ENCODE measurements at places on chromosomes 16 and 17.

- no peak for DNase-seq
These were observed 23.4 kb downstream of the ITGAE start for GRCh38 chr17:3777366-3778120.

GRCh38 chr17:81408049-81408448 lies 12.8 kb downstream of the BAHCC1 start:
- no peak for DNase-seq

- DNase-seq, result no peak
These were observed 21.0 kb upstream of the MTMR4 start for GRCh38 chr17:58535431-58535830.

GRCh38 chr16:86681031-86681756 lies 102.8 kb downstream of the FOXL1 start:
- no peak for DNase-seq

- DNase-seq, result no peak
These were observed 13.9 kb downstream of the JPT2 start for GRCh38 chr16:1691956-1692355.

DNA sequence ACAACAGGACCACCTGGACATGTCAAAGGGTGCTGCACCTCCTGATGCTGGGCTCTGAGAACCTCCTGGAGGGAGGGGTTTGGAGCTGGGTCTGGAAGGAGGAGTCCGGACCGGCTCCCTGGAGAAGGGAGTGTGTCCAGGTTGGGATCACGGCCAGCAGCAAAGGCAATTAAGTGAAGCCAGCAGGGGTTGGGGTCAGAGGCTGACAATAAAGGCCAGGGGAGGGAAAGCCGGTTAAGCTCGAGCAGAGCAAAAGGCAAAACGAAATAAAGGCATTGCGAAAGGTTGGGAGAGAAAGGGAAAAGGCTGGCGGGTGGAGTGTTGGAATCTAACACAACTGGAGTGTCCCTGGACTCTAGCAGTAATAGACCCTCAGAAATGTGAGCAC lies 992 bp upstream of the CACNG4 start:
- no peak for DNase-seq

GRCh38 chr16:87740441-87740840 lies 25.3 kb downstream of the KLHDC4 start:
- DNase-seq, result no peak

DNA sequence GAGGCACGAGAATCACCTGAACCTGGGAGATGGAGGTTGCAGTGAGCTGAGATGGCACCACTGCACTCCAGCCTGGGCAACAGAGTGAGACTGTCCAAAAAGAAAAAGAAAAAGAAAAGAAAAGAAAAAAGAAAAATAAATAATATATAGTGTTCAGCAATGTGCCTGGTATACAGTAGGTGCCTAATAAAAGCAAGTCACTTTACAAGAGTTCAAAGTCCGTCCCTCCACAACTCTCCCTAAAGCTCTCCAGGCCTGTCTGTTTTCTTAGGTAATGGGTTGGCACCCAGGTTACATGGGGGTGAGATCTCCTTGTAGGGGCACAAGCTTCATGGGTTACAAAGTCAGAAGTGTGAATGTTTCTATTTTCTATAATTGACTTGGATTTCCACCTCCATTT lies 16.6 kb upstream of the ANKRD40CL start:
- no peak for DNase-seq

DNA sequence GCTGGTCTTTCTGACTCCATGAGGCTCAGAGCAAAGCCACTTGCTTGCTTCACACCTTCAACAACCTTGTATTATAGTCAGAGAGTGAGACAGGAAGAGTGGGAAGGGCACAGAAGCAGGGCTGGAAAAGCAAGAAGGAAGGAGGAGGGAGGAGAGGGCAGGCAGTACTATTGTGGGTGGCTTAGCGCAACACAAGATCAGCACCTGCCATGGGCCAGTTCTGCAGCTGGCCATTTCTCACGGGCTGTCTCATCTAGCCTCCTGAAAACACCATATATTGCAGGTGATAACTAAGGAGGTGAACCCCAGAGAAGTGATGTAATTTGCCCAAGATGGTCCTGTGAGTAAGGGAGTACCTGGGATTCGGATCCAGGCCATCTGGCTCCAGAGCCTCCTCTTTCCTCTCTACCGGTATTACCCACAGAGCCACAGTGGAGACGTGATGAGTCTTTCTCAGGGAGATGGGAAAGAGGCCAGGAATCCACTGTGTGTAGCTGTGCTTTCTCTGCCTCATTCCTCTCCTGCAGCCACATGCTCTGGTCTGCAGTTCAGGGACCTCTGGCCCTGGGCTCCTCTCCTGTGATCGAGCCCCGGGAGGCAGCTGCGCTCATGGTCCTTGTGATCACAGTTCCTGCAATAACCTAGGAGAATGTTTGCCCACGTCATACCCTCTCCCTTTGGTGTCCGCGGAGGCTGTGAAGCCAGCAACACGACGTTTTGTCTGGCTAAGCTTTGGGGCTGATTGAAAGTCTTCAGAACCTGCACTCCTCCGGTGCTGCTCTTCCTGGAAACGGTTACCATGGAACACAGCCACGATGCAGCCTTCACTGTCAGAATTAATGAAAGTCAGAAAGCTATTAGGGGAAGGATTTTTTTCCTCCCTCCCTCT lies 178.1 kb upstream of the CCL2 start:
- DNase-seq, result no peak

DNA sequence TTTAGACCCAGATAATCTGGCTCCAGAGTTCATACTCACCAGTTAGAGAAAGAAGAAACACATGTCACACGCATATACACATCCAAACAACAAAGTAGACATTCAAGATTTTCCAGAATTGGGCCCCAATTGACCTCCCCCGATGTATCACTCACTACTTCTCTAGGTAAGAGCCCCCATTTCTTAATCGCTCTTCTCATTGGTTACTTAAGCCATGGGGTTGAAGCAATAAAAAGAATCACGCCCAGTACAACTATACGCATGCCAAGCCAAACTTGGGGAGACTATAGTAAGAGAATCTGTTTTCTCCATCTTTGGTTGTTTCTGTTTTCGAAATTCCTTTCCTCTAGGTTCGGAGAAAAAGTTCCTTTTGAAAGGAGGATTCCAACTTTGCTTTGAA lies 565 bp downstream of the DDX52 start:
- no peak for DNase-seq

GRCh38 chr16:53220585-53220984 lies 165.8 kb downstream of the CHD9 start:
- no peak for DNase-seq

- DNase-seq, result no peak
These were observed 22.5 kb downstream of the SLC38A10 start for GRCh38 chr17:81272616-81273015.

- no peak for DNase-seq
These were observed 11.6 kb downstream of the ACLY start for GRCh38 chr17:41907185-41907556.

DNA sequence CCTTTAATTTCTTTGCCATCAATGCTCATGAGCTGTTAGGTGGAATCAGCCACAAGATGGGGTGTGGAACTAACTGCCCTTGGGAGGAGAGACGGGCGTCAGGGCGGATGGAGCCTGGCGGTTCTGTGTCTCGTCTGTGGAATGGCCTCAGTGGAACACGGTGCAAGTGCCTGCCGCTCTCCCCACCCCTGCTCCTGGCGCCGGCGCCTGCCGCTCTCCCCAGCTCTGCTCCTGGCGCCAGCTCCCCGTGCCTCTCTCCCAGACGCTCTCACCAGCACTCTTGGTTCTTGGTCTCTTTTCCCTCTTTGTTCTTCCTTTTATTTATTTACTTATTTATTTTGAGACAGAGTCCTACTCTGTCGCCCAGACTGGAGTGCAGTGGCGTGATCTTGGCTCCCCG lies 13.2 kb upstream of the RPL13 start:
- DNase-seq, result no peak

DNA sequence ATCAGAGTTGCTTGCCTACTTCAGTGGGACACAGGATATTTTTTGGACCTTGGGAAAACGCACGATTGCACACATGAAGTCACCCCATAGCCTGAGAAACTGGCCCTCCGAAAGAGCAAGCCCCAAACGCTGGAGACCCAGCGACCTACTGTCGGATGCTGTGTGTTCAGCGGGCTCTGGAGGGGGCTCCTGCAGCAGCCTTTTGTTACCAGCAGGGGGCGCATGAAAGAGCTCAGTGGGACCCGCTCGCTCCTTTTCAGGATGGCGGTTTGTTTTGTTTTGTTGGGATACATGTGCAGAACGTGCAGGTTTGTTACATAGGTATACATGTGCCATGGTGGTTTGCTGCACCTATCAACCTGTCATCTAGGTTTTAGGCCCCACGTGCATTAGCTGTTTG lies 28.4 kb downstream of the MYH3 start:
- DNase-seq, result no peak

DNA sequence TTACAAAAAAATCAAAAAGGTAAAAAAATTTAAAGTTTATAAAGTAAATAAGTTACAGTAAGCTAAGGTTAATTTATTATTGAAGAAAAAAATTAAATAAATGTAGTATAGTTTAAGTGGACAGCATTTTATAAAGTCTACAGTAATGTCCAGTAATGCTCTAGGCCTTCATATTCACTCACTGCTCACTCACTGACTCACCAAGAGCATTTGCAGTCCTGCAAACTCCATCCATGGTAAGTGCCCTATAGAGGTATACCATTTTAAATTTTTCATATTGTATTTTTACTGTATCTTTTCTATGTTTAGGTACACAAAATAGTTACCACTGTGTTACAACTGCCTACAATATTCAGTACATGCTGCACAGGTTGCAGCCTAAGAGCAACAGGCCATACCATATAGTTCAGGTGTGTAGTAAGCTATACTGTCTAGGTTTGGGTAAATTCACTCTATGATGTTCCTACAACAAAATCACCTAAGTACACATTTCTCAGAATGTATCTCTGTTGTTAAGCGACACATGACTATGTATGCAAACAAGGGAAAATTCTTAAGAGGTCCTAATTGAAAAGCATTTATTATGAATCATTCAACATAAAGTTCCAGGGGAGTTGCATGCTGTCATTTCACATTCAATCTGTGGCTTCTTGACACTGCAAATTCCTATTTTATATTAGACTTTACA lies 92.3 kb downstream of the SPAG9 start:
- no peak for DNase-seq

DNA sequence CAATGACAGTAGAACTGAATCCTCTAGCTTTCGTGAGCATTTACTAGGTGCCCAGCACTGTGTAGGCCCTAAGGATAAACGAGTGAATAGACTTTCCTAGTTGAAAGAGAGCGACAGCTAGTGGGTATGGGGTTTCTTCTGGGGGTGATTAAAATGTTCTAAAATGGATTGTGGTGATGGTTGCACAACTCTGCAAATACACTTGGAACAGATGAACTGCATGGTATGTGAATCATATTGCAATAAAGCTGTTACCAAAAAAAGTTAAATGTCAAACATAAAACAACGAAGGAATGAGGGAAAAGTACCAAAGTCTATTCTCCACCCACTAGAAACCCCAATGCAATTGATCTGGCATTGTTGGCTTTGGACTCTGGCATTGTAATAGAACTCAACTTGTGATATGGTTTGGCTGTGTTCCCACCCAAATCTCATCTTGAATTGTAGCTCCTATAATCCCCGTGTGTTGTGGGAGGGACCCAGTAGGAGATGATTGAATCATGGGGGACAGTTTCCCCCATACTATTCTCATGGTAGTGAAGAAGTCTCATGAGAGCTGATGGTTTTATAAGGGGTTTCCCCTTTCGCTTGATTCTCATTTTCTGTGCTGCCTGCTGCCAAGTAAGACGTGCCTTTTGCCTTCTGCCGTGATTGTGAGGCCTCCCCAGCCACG lies 70.5 kb downstream of the MARF1 start:
- no peak for DNase-seq

DNA sequence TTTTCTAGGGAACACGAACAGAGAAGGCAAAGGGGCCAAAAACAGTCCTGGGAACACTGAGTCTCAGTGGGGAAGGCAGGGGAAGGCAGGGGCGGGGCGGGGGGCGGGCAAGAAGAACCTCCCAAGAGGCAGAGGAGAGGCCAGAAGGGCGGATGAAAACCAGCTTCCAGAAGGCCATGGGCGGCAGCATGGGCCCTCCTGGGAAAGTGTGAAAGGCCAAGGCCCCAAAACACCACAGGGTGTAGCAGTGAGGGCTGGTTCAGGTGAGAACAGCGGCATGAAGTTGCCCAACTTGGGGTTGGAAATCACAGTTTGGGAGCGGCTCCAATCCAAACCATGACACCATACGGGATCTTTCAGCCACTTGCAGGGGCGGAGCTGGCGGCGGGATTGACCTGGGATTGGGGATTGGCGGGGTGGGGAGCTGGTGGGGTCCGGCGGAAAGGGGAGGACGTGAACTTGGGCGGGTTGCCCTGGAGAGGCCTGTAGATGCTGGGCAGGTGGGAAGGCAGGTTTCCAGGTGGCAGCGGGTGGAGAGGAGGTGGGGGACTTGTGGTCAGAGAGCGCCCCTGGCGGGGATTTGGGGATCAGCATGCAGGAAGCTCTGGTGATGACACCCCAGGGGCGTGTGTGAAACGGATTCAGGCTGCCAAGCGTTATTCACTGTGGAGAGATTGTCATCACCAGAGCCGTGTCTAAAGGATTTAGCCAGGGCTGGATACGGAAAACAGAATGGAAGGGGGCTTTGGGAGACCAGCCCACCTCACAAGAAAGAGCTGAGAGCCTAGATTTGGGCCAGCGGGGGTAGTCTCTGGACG lies 80.9 kb downstream of the ARHGAP23 start:
- DNase-seq, result peak; percentile 62

Measured in stimulated activated CD4-positive, alpha-beta T cell treated with anti-CD3 and anti-CD28 coated beads, Interleukin-1b, Interleukin-23, amount 100 ng/mL, for 4 hours (primary cell).